ENCODE measurements at places on chromosomes 13 and 19.

- no peak for DNase-seq
Measured at GRCh38 chr13:113879494-113880360, 15.9 kb upstream of the GAS6 start.

GRCh38 chr13:74361274-74361673, 227.1 kb upstream of the KLF12 start:
- no peak for DNase-seq

DNA sequence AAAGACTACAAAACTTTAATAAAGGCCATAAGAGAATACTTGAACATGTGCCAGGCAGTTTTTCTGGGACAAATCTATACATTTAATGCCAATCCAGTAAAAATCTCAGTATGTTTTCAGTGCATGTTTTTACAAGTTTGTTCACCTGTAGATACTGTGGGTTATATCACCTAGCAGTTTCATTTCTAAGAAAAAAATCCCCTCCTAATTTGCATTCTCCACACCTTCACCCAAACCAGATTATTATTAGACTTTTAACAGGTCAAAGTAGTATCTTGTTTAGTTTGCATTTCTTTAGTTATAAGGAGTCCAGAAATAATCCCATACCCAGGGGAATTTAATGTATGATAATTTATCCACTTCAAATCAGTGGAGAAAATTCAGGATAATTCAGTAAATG, 17.0 kb upstream of the LPAR6 start:
- DNase-seq: no peak

DNA sequence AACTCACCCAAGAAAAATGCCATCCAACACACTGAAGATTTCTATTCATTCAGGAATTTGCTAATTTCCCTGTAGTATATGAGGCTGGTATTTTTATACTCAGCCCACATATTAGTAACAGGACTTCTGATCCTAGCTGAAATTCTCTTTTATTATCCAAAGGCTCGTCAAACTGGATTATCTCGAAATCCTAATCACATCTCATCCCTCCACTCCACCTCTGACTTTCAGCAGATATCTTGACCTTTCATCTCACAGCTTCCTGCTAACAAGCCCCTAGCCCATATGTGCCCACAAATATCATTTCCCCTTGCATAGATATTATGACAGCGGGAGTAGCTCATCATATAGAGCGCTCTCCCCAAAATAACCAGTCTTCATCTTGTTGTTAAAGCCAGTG, 279.7 kb downstream of the FGF14 start:
- DNase-seq: no peak

- no peak for DNase-seq
Measured at GRCh38 chr19:51651216-51651846, 4.7 kb upstream of the SIGLEC14 start.

DNA sequence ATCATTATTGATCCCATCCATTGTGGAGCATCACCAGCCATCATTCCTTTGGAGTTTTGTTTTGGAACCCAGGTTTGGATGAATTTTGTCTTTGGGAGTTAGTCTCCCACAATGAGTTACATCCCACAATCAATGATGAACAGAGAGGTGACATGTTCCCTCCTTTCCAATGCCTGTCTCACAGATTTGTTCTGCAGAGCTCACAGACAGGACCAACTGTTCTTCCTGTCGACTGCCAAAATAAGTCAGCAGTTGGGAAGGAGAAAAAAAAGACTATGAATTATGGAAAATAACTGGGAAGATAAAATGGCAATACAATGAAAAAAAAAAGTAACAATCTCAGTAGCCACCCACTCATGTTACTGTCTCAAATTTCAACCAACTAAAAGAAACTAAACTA, 489.1 kb downstream of the MYO16 start:
- DNase-seq: no peak

GRCh38 chr19:8453616-8454015, 8.8 kb downstream of the HNRNPM start:
- no peak for DNase-seq

All from COR-L47 (cell line).